Ovary (tissue), 10 donors: ENCODE measurements at places on chromosomes 3 and 15.

DNA sequence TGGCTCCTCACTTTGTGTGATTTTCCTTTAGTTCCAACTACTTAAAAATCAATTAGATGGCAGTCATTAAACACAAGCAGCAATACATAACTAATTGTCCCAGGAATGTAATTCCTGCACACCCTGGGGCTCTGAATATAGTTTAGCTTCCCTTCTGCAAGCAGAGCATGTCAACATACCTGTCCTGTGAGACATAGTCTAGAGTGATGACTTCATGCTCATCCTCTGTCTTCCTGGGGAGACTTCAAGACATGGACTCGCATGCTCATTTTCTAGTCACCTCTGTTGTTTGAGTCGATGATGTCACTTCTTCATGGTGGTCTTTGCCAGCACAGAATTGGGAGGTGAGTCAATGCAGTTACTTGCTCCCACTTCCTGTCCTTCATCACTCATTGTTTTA lies 15.7 kb downstream of the C3orf52 start:
- no peaks in the 10 kb centered on the region for H3K36me3 ChIP-seq
- no peaks in the 10 kb centered on the region for H3K27me3 ChIP-seq
- no peak overlapping the region for H3K27ac ChIP-seq
- H3K4me3 ChIP-seq, result no peak overlapping the region
- no peak for DNase-seq
- H3K4me1 ChIP-seq, result no peaks in the 10 kb centered on the region

DNA sequence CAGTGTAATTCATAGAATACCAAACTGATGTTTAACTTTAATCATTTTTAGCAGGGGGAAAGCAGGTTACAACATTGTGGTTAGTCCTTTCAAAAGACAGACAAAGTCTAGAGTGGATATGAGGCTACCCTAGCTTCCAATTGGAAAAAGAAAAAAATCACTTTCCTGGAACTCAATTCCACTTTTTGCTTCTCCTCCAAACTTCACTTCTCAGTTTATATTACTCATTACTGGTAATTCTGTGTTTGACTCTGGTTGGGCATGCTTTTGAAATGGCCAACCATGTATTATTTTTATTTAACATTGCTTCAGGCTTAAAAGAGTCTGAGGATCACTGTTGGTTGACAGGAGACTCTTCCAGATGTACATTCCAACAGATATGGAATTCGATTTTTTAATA lies 84.8 kb downstream of the RAP2B start:
- peak overlapping the region; percentile 36 for H3K27ac ChIP-seq
- no peaks in the 10 kb centered on the region for H3K4me1 ChIP-seq
- no peaks in the 10 kb centered on the region for H3K27me3 ChIP-seq
- no peak overlapping the region for H3K4me3 ChIP-seq
- no peaks in the 10 kb centered on the region for H3K36me3 ChIP-seq

DNA sequence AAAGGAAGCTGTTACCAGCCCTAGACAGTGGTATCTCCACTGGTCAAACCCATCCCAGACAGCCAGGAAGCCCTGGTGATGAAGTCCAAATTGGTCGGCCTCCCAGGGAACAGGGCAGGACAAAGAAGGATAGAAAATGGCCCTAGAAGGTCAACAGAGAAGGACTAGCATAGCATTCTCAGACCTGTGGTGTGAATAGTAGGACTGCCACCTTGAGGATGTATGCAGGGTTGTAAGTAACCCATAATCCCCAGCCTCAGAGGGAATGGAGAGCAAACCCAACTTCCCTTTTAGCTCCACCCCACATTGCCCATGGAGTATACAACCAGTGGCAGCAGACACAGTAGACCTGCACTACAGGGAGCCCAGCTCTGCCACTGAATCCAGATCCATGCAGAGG lies 68.6 kb upstream of the EIF1B start:
- H3K4me3 ChIP-seq, result no peak overlapping the region
- no peak for DNase-seq
- H3K27ac ChIP-seq, result no peak overlapping the region
- no peaks in the 10 kb centered on the region for H3K27me3 ChIP-seq
- no peaks in the 10 kb centered on the region for H3K36me3 ChIP-seq

GRCh38 chr3:78540485-78540884 lies 1227.3 kb downstream of the ROBO1 start:
- no peak overlapping the region for H3K27ac ChIP-seq
- H3K27me3 ChIP-seq, result no peaks in the 10 kb centered on the region
- H3K4me1 ChIP-seq, result no peaks in the 10 kb centered on the region
- H3K4me3 ChIP-seq, result no peak overlapping the region

DNA sequence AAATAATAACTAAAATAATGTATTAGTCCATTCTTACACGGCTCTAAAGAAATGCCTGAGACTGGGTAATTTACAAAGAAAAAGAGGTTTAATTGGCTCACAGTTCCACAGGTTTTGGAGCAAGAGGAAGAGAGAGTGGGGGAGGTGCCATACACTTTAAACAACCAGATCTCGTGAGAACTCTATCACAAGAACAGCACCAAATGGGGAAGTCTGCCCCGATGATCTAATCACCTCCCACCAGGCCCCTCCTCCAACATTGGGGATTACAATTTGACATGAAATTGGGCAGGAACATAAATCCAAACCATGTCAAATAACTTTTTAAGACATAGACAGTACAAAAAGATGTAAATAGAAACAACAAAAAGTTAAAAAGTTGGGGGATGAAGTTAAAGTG lies 63.2 kb downstream of the ILDR1 start:
- no peaks in the 10 kb centered on the region for H3K27me3 ChIP-seq
- H3K36me3 ChIP-seq, result no peaks in the 10 kb centered on the region
- DNase-seq, result no peak

GRCh38 chr15:58666957-58667356 lies 82.5 kb downstream of the ADAM10 start:
- no peaks in the 10 kb centered on the region for H3K4me1 ChIP-seq
- no peaks in the 10 kb centered on the region for H3K36me3 ChIP-seq
- no peak overlapping the region for H3K4me3 ChIP-seq

GRCh38 chr3:10453431-10454163 lies 51.8 kb downstream of the ATP2B2 start:
- no peak overlapping the region for H3K27ac ChIP-seq
- H3K36me3 ChIP-seq, result no peaks in the 10 kb centered on the region
- DNase-seq, result no peak
- no peaks in the 10 kb centered on the region for H3K4me1 ChIP-seq

- no peak overlapping the region for H3K4me3 ChIP-seq
- no peak for DNase-seq
- no peaks in the 10 kb centered on the region for H3K27me3 ChIP-seq
- H3K4me1 ChIP-seq, result no peaks in the 10 kb centered on the region
- H3K27ac ChIP-seq, result no peak overlapping the region
Observed at GRCh38 chr3:67863869-67864268, 209.5 kb upstream of the SUCLG2 start.

DNA sequence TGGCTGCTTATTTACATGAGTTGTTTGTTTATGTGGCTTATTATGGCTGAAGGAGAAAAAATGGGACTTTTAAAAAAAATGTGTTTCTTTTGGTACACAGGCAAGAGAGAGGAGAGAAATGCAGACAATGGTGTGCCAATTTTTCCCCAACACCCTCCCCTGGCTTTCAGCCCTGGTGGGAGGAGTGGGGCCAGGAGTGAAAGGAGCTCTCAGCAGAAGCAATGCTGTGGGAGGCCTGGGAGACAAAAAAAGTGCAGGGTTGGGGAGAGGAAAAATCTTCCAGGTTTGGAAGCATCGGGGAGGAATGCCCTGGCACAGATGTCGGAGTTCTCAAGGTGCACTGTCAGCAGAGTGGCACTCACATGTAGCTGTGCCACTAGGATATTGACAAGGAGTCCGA lies 117.7 kb upstream of the FOXB1 start:
- no peaks in the 10 kb centered on the region for H3K36me3 ChIP-seq
- no peak for DNase-seq
- H3K4me1 ChIP-seq, result no peaks in the 10 kb centered on the region
- no peaks in the 10 kb centered on the region for H3K27me3 ChIP-seq
- H3K4me3 ChIP-seq, result no peak overlapping the region
- H3K27ac ChIP-seq, result no peak overlapping the region

GRCh38 chr15:94968133-94968532 lies 736.8 kb downstream of the MCTP2 start:
- H3K4me1 ChIP-seq, result no peaks in the 10 kb centered on the region
- no peaks in the 10 kb centered on the region for H3K36me3 ChIP-seq
- DNase-seq, result no peak

DNA sequence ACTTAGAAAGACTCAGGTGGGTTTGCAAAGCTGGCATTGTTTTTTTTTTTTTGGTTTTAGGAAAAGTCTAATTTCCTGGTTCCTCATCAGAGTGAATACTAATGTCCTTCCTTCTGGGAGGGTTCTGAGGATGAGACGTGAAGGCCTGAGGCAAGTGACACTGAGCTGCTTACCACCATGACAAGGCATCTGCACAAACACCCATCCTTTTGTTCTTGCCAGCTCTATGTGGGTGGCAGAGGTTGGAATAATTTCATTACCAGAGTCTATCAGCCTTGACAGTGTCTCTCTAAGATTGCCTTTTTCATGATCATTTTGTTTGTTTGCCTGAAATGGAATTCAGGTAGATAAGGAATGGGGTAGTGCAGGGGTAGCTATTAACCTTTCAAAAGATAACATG lies 17.1 kb downstream of the RTP4 start:
- no peak overlapping the region for H3K27ac ChIP-seq
- no peaks in the 10 kb centered on the region for H3K36me3 ChIP-seq
- no peak for DNase-seq
- H3K4me3 ChIP-seq, result no peak overlapping the region
- H3K27me3 ChIP-seq, result no peaks in the 10 kb centered on the region
- H3K4me1 ChIP-seq, result no peaks in the 10 kb centered on the region

DNA sequence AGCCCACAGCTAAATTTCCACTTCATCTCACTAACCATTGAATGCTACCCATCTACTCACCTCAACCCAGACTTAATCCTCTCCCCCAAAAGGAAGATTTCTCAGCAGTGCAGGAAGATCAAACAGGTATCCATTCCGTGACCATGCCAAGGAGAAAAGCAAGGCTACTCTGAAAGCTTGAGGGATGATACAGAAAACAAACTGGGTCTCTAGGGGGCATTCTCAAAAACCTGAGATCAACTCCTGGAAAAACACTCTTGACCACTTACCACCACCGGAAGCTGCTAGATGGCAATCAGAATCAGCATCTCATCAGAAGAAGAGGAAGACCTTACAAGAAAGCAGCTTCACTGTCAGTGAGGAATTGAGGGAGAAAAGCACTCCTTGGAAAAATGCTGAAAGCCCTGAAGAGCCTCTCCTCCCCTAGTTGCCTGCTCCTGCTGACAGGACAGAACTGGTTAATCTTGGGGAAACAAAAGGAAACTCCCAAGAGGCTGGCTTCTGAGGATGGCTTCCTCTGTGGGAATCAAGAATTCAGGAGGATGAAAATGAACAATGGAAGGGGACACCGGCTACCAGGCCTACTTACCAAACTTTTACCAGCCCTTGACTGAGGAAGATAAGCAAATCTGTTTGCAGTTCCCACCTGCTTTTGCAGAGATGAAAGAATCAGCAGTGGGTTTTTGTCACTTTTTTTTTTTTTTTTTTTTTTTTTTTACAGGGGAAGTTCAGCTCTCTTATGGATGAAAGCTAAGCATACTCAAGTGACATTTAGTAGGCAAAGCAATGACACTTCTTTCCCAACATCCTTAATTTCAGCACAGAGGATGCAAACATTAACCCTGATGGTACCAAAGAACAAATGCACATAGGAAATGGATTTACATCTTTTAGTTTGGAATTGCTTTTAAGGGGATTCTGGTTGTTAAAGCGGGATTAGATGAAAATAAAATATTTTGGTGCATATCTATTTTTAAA lies at the start of gene ATP8B4:
Gene ATP8B4 (minus strand): TSS at position 171 of the 978 bp plus-strand sequence. CDS start 12,267 bp downstream, outside the sequence.
- H3K27me3 ChIP-seq, result no peaks in the 10 kb centered on the region
- DNase-seq, result no peak
- peak within 1 kb of the TSS; percentile 28 for H3K4me3 ChIP-seq
- H3K36me3 ChIP-seq, result no peaks in the 10 kb centered on the region
- no peaks in the 10 kb centered on the region for H3K4me1 ChIP-seq

GRCh38 chr15:47717036-47717612 lies at the start of gene SEMA6D:
Gene SEMA6D, plus strand, starts transcription at chr15:47717505. Its CDS starts 42,294 bp downstream, at chr15:47759799.
- peak within 1 kb of the TSS; percentile 79 for H3K27ac ChIP-seq
- peaks cover 6% of the 10 kb centered on the region for H3K4me1 ChIP-seq
- peak within 1 kb of the TSS; percentile 69 for H3K4me3 ChIP-seq
- H3K36me3 ChIP-seq, result no peaks in the 10 kb centered on the region

- H3K27me3 ChIP-seq, result no peaks in the 10 kb centered on the region
- no peak overlapping the region for H3K27ac ChIP-seq
- DNase-seq, result no peak
- H3K4me3 ChIP-seq, result no peak overlapping the region
- no peaks in the 10 kb centered on the region for H3K36me3 ChIP-seq
Observed at GRCh38 chr3:112767177-112767576, 79.5 kb downstream of the CD200R1L start.

- no peak for DNase-seq
- H3K27me3 ChIP-seq, result no peaks in the 10 kb centered on the region
- no peak overlapping the region for H3K27ac ChIP-seq
- no peak overlapping the region for H3K4me3 ChIP-seq
- H3K4me1 ChIP-seq, result no peaks in the 10 kb centered on the region
Observed at GRCh38 chr3:38396861-38397260, 50.3 kb downstream of the XYLB start.

- H3K36me3 ChIP-seq, result no peaks in the 10 kb centered on the region
- H3K27me3 ChIP-seq, result no peaks in the 10 kb centered on the region
- no peak overlapping the region for H3K4me3 ChIP-seq
- no peak for DNase-seq
Observed at GRCh38 chr3:138785951-138786350, 48.8 kb downstream of the PIK3CB start.

DNA sequence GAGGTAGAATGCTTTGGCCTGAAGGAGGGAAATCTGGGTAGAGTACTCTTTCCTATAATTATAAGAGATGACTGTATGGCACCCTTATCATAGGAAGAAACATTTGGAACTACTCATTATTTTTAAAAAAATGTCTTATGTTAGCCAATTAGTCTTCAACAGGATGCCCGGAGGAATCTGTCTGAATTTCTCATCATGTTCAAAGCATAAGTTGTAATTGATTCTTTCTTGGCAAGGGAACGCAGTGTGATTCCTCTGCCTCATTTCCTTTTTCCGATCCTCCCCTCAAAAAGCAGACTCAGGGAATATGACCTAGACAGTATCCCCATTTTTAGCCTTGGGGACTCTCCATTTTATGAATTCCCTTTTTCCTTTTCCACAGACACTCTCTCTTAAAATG lies 165.1 kb downstream of the IL5RA start:
- no peak overlapping the region for H3K4me3 ChIP-seq
- no peaks in the 10 kb centered on the region for H3K27me3 ChIP-seq
- H3K36me3 ChIP-seq, result no peaks in the 10 kb centered on the region
- no peak overlapping the region for H3K27ac ChIP-seq
- H3K4me1 ChIP-seq, result no peaks in the 10 kb centered on the region
- no peak for DNase-seq

- no peaks in the 10 kb centered on the region for H3K27me3 ChIP-seq
- no peak overlapping the region for H3K27ac ChIP-seq
- DNase-seq, result no peak
Observed at GRCh38 chr3:132445817-132446216, 28.5 kb downstream of the DNAJC13 start.

GRCh38 chr3:123406598-123406997 lies 42.3 kb downstream of the ADCY5 start:
- no peak overlapping the region for H3K27ac ChIP-seq
- peaks cover 39% of the 10 kb centered on the region for H3K4me1 ChIP-seq
- no peak for DNase-seq
- no peaks in the 10 kb centered on the region for H3K27me3 ChIP-seq
- no peak overlapping the region for H3K4me3 ChIP-seq
